BJ (cell line): ENCODE measurements at places on chromosomes 3 and 15.

- peak; percentile 58 for DNase-seq
Observed at GRCh38 chr3:70989174-70989573, 594.4 kb downstream of the FOXP1 start.

DNA sequence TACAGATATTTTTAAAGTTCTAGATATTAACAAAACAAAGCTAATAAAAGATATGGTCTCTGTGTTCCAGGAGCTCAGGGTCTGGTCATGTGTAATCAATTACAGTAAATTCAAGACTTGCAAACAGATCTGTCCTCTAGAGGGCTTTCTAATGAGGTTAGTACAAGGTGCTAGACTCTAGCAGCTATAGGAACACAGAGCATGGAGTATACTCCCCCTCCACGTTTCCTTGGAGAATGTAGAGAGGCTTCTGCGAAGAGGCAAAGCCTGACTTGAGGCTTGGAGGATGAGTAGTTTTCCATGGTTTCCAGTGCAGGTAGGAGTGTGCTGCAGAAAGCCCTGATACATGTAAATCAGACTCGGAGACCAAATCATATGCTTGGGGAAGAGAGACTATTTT, 32.7 kb upstream of the DLG1 start:
- DNase-seq = no peak

GRCh38 chr3:188209740-188210139, 55.8 kb downstream of the LPP start:
- DNase-seq = no peak

- no peak for DNase-seq
Observed at GRCh38 chr3:13574083-13574797, 25.3 kb downstream of the FBLN2 start.

DNA sequence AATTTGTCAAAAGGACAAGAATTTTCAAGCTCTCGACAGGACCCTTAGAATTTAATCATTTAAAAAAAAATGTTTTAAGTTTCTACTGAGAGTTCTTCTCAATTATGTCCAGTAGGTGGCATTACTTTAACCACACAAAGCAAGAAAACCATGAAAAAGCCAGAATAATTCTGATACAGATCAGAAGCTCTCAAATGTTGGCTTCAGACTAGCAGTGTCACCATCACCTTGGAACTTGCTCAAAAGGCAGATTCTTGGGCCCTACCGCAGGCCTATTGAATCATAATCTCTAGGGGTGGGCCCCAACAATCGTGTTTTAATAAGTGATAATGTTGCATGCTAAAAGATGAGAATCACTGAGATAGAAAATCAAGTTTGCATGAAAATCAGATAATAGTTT, 99.5 kb upstream of the KCNMB2 start:
- DNase-seq = peak; percentile 49

DNA sequence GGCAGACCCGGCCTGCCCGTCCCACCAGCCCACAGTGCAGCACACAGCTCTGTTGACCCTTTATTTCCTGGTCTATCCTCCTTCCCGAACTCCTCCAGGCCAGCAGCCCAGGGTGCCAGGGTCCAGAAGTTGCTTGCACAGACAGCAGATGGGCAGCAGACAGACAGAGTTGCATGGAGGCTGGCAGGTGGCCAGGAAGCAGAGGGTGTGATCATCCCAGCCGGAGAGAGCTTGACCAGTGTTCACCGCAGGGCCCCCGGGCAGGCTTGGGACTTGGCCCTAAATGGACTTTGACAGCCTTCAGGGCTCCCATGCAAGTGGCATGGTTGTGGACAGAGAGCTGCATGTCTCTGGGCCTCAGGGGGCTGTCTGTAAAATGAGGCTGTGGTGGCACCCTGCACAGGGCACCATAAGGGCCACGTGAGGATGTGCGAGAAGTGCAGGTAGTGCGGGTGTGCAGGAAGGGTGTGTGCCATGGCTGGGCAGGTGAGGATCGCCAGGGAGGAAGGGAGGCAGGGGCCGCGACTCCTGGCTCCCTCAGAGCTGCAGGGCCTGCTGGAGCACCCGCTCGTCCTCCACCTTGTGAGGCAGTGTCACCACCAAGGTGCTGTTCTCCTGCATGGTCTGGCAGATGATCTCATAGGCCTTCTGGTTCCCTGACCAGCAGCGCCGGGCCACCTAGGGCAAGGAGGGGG, 6.3 kb upstream of the ZXDC start:
- DNase-seq = no peak

- DNase-seq = no peak
Observed at GRCh38 chr3:18649666-18650363, 224.7 kb upstream of the SATB1 start.

- no peak for DNase-seq
Observed at GRCh38 chr15:22258398-22259150, 178.2 kb downstream of the OR4M2 start.

GRCh38 chr3:128170866-128171516, 17.7 kb downstream of the EEFSEC start:
- DNase-seq = peak; percentile 39

DNA sequence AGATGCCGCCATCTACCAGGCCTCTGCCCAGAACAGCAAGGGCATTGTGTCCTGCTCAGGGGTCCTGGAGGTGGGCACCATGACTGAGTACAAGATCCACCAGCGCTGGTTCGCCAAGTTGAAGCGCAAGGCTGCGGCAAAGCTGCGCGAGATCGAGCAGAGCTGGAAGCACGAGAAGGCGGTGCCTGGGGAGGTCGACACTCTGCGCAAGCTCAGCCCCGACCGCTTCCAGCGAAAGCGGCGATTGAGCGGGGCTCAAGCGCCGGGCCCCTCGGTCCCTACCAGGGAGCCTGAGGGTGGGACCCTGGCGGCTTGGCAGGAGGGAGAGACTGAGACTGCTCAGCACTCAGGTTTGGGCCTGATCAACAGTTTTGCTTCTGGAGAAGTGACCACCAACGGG, 22.6 kb downstream of the ALPK3 start:
- DNase-seq = no peak

DNA sequence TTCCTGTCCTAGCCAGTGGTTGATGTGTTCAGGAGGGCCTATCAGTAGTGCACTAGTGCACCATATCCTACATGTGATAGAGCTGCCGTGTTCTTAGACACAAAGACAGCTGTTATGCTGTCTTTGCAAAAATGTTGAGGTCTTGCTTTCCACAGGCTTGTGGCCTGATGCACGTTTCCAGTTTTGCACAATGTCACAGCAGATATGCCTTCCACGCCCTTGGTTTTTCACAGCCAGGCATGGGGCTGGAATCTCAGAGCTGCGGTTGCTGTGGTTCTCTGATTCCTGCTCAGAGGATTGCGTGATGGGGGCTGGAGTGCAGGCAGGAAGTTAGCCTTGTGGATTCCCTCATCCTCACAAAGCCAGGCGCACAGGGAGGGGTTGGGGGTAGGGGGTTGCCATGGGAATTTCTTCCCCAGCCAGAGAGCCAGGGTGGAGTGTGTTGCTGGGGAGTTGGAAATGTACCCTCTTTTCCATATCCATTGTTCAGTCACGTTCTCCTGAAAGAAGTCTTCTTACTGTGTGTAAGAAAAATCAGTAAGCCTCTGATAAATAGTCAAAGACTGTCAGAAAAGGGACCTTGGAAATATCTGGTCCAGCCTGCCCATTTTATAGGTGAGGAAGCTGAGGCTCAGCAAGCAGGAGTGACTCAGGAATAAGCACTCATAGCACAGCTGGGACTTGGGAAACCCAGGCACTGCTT, 79.4 kb downstream of the SMAD3 start:
- no peak for DNase-seq

GRCh38 chr15:61702224-61703020, 357.8 kb downstream of the VPS13C start:
- DNase-seq = no peak

DNA sequence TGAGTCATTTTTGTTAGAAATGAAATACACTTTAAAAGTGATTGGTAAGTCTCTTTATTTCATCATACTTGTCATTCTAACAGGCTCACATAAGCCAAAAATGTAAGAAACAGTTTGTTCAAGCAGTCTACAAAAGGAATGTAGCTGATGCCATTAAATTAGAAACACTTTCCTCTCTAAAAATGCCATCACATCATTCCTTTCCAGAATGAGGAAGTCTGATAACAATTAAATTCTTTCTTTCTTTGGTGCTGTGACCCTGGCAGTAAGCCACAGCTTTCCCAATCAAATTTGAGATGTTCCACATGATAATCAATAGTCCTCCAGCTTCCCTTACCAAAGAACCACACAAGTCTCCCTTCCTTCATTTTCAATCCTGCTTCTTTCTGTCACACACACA, 9.4 kb upstream of the P2RY1 start:
- no peak for DNase-seq

DNA sequence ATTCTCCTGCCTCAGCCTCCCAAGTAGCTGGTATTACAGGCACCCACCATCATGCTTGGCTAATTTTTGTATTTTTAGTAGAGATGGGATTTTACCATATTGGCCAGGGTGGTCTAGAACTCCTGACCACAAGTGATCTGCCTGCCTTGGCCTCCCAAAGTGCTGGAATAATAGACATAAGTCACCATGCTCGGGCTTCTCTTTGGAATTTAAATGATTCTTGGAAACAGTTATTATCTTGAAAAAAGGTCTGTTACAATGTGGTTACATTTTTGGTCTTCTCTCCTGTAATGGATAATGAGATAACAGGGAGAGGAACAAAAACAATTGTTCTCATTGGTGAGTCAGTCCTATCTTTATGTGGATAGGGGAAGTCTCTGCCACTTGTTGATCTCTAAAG, 59.8 kb upstream of the AADACL2 start:
- no peak for DNase-seq

DNA sequence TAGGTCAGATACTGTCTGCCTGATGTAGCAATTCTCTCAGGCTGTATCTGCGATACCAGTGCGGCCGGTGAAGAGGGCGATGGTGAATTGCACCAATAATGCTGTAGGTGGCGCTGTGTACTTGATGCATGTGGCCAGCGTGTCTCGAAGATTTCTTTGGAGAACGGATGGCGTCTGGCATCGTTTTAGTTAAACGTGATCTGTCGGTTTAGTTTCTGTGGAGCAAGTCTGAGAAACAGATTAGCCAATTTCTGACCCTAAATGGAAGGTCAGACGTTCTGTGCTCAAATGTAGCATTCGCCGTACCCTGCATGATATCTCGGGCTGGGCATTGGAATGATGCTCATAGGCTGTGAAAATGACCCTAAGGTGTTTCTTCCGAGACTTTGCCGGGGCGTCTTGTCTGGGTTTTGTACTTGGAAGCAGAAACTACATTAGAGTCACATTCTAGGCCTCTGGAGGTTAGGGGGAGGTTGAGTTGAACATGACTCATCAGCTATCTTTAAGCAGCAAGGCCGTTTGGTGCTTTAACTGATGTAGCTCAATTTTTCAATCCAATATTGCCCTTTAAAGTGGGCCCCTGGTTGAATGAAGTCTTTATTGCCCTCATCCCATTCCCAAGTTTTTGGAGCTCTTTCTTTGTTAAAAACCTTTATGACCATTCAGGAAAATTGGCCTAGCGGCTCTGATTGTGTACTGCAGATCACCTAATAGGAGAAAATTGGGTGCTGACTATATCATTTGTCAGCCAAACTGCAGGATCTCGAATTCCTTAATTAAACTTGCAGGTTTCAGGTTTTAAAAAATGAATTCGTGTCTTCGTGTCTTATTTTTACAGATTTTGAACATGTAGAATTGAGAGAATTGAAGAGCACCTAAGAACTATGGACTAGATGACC, 80.0 kb downstream of the SQOR start:
- DNase-seq = peak; percentile 11

GRCh38 chr3:43364926-43365325, 78.6 kb downstream of the SNRK start:
- DNase-seq = no peak

- no peak for DNase-seq
Observed at GRCh38 chr15:51281368-51281967, 56.9 kb downstream of the CYP19A1 start.

- DNase-seq = no peak
Observed at GRCh38 chr15:65081270-65081669, 4.7 kb downstream of the KBTBD13 start.

GRCh38 chr3:38598791-38599190, 50.7 kb downstream of the SCN5A start:
- DNase-seq = no peak

DNA sequence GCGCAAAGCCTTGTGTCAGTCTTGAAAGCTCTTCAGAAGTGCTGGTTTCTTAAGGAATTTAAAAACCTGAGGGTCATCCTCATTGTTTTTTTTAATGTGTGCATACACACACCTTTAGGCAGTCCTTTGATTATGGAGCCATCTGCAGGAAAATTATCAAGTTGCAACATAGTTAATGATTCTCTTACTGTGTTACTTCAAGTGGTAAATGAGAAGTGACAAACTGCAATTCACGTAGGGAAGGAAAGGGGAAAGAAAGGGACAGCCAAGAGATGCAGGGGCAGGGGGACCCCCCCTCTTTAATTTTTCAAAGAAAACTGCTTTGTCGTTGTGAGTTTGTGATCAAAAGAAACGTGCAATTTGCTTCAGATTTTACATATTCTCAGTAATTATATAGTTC, 162.4 kb upstream of the CGNL1 start:
- no peak for DNase-seq

DNA sequence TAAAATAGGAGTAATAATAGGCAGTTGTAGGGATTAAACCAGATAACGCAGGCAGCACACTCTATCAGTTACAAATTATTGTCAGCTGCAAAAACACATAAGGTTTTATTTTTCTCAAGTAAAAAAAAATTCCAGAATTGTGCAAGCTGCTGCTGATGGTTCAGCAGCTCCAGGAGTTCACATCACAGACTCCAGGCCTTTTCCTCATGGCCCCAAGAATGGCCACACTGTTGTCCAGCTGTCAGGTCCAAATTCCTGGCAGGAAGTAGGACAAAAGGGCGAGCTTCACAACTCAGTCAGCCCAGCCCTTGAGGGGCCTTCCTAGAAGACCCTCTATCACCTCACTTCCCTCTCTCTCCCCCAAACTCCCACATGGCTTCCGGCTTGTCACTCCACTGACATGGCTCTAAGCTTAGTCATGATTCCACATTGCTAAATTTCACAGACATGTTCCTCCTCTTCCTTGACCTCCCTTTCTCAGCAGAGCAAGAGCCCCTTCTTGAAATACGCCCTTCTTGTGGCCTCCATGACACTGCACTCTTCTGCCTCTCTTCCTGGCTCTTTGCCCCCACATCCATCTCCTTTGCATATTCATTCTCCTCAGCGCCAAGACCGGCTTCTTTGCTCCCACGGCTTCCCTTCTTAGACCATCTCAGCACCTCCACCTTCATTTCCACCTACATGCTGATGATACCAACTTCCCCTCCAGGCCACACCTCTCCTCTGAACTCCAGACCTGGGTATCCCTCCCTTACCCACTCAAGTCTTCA, 27.4 kb upstream of the FAM174B start:
- peak; percentile 37 for DNase-seq

- DNase-seq = no peak
Observed at GRCh38 chr15:25743548-25744275, 119.4 kb downstream of the ATP10A start.
